SJSA1 (cell line): ENCODE measurements at places on chromosomes 16 and 17. TPM values are rescaled to one million over a fixed set of nuclear protein-coding genes. Genes with fewer than 3 reads are reported as not detected.

GRCh38 chr16:76294396-76295214 is 17.4 kb downstream of the CNTNAP4 start:
- DNase-seq: no peak

The KRT20 gene
- not detected in 2 replicates for total RNA-seq

The SDR42E1 gene
- not detected in 2 replicates for total RNA-seq

DNA sequence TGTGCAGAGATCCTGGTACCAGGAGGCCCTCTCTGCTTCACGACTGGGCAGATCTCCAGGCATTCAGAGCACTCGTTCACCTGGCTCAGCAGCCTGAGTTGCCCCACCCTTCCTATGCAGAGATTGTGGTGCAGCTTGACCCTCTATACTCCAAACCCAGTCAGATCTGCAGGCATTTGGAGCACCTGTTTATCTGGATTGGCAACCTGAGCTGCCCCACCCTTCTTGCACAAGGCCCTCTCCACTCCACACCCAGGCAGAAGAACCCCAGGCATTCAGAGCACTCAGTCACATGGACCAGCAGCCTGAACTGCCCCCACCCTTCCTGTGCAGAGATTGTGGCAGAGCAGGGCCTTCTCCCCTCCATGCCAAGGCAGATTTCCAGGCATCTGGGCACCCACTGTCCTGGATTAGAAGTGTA is 88.4 kb upstream of the CDH5 start:
- DNase-seq: peak; percentile 28

DNA sequence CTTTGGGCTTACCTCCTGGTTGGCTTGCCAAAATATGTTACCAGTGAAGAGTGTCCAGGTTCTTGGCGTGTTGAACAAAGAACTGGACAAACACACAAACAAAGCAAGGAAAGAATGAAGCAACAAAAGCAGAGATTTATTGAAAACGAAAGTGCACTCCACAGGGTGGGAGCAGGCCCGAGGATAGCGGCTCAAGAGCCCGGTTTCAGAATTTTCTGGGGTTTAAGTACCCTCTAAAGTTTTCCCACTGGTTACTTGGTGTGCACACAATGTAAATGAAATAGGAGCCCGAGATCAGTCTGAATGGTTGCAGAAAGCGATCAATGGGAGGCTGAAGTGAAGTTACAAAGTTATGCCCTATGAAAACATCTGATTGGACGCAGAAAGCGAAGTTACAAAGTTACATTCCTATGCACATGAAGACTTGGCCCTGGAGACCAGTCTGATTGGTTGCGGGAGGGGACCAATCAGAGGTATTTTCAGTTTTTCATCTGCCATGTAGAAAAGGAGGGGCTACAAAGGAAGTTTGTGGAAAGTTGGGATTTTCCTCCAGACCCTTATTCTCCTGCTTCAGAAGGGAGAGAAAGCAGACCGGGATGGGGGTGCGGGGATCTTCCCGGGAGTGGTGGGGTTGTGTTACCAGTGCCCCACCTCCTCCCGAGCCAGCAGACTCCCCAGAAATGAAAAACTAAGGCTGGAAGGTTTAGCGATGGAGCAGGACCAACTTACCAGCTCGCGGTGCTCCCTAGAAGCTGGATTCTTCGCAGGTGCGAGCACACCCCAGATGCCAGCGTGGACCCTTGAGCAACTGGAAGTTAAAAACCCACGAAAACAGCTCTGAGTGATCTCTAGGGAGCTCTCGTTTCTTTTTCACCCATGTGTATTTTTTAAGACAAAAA is at the start of gene SLFN12:
SLFN12 (minus strand) TSS at position 325 of the 899 bp plus-strand sequence. CDS start 9,472 bp downstream, outside the sequence.
- peak; percentile 84 for DNase-seq

The SLC35G3 gene
- total RNA-seq: not detected in 2 replicates

The BIRC5 gene
- 301 and 370 TPM in 2 replicates for total RNA-seq

DNA sequence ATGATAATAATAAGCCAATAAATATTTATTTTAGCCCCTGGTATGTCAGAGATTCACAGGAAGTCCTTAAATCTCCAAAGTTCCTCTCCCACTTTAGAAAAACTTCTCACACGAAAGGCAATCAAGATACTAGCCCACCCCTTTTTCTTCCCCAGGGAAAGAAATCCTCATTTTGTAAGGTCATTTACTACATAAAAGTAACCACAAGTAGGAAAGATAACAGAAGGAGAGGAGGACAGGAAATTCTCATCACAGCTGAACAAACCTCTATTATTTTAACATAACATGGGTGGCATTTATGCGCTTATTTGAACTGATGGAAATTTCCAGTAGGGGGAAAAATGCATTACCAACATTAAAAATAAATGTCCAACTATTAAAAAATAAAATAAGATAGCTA is 3.4 kb downstream of the FAM222B start:
- peak; percentile 36 for DNase-seq

The RPL13 gene
- total RNA-seq: 2,780 and 5,802 TPM in 2 replicates

DNA sequence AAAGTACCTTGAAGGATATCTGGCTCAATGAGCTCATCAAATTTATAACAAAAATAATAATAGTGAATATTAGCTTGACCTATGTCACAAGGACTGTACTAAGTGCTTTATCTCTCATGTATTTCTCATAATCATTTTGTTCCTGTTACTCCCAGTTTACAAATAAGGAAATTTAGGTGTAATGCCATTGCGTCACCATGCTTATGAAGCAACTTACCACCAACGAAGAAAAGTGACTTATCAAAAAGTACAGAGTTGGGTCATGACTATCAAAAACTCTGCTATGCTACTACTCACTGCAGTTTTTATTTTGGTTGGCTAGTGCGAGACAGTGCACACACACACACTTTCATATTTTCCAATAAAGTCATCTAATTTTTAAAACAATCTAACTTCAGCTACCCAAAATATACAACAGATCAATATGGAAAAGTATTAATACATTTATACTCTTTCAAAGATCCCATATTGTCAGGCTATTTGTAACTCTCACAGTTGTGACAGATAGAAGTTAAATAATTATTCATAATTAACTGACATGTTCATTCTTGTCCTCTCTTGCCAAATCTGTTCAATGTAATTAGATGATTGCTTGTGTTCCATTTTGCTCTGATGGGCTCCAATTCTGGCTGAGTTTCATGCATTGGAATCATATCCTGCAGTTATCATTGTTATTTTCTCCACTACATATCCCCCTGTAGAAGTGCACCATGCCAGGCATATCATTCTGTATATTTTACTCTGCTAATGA is 119.4 kb downstream of the KCNJ2 start:
- DNase-seq: no peak

GRCh38 chr16:59719121-59719520 is 985.0 kb upstream of the GOT2 start:
- DNase-seq: no peak

DNA sequence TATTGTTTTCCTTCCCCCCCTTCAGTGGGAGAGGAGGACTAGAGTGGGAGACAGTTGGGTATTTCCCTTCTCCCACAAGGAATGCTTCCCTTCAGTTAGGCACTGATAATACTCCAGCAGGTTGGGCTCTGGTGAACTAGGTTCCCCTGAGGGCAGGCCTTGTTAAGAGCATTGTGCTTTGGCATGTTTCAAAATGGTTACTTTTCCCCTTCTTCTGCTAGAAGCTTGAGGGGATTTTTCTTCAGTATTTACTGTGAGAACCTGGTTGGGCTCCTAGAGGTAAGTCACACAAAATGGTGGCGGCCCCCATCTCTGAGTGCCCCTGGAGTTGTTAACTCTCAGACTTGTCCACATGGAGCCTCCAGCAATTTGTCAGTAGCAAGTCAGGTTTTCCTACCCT is 156.2 kb downstream of the CYB561 start:
- DNase-seq: no peak

GRCh38 chr17:9223531-9223930 is 202.2 kb downstream of the NTN1 start:
- DNase-seq: no peak

DNA sequence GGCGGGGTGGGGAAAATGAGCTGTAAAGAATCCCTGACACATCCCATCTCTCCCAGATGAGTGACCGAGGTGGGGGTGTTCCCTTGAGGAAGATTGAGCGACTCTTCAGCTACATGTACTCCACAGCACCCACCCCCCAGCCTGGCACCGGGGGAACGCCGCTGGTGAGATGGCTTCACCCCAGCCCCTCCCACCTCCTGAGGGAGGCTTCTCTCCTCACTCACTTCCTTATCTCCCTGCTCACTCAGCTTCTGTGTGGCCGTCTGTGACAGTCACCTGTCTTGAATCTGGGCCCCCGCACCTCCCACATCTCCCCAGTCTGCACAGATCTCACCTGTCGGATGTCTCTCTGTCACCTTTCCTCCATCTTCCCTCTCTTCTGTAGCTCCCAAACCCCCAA is 13.4 kb downstream of the PDK2 start:
- no peak for DNase-seq

DNA sequence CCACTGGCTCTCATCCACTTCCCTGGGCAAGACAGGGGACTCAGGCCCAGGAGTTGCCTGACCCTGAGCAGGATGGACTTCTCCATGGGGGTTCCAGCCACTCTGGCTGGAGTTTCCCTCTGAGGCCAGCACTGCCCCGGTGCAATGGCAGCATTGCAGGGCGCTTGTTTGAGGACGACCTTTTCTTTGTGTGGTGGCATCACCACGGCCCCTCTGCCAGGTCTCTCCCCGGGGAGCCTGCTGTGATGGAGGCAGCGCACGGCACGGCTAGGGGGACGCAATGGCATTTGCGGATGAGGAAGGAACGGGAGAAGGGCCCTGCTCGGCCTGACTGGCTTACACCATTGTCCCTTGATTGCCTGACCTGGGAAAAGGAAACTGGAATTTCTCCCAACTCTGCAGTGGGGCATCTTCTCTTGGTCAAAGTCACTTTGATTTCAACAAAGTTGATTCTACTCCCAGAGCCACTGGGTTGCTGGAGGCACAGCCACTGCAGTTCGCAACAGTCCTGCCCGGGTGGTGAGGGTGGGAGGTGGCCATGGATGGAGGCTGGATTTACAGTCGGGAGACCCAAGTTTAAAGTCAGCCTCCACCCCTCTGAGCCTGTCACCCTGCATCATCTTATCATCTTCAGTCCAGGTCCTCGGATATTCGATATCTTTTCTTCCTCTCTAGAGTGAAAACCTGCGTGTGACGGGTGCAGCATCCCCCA is 82.9 kb upstream of the ZNF469 start:
- DNase-seq: no peak

- peak; percentile 98 for DNase-seq
Observed at GRCh38 chr16:89921702-89922476, 1.3 kb upstream of the TUBB3 start.

- no peak for DNase-seq
Observed at GRCh38 chr16:83908798-83909197, 9.9 kb downstream of the MLYCD start.

- no peak for DNase-seq
Observed at GRCh38 chr17:21360048-21360447, 16.1 kb upstream of the KCNJ12 start.

The CCL13 gene
- total RNA-seq: not detected in 2 replicates

The ARL17B gene
- 13.8 and 15.1 TPM in 2 replicates for total RNA-seq

DNA sequence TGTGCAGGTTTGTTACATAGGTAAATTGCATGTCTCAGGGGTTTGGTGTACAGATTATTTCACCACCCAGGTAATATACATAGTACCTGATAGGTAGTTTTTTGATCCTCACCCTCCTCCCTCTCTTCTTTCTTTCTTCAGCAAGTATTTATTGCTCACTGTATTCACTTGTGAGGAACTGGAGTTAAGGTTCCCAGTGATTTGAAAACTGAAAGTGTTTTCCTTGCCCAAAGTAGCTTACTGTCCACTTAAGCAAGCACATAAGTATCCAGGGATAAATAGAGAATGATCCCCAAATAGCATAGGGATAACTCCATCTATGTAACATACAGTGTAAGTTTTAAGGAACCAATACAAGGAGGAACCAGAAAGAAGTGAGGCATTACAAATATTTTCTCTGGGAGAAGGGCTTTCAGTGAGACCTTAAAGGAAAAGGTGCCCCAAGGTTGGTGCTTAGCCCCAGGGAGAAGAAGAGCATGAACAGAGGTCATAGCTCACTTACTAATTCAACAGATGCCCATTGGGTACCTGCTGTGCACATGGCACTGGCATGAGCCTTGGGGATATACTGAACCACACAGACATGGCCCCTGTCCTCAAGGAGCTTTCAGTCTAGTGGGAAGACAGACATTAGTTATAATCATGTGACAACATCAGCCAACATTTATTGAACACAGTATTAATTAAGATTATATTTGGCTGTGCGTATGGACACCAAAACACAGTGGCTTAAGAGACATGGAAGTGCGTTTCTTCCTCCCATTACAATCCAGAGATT is 17.0 kb downstream of the MYL4 start:
- DNase-seq: no peak

- no peak for DNase-seq
Observed at GRCh38 chr17:60355663-60356594, 36.0 kb downstream of the USP32 start.

DNA sequence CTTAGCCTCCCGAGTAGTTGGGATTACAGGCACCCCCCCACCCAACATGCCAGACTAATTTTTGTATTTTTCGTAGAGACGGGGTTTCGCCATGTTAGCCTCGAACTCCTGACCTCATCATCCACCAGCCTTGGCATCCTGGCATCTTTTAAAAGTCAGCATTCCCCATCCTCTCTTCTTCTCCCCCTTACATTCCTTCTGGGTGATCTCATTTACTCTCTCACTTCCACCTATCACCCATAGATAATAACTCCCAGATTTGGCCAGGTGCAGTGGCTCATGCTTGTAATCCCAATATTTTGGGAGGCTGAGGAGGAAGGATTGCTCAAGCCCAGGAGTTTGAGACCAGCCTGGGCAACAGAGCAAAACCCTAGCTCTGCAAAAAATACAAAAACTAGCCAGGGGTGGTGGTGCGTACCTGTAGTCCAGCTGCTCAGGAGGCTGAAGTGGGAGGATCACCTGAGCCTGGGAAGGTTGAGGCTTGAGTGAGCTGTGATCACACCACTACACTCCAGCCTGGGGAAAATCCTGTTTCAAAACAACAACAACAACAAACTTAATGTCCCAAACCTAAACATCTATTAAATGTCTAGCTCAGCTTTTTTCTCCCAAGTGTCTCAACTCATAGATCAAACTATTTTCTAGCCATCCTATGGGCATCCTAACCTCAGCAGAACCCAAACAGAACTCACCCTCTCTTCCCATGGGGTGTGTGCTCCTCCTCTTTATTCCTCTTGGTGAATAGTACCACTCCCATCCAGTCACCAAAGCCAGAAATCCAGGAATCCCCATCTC is 16.1 kb upstream of the SSTR2 start:
- DNase-seq: no peak

The ASGR2 gene
- total RNA-seq: not detected in 2 replicates

GRCh38 chr17:7882629-7883028 is 6.0 kb upstream of the CHD3 start:
- DNase-seq: no peak

DNA sequence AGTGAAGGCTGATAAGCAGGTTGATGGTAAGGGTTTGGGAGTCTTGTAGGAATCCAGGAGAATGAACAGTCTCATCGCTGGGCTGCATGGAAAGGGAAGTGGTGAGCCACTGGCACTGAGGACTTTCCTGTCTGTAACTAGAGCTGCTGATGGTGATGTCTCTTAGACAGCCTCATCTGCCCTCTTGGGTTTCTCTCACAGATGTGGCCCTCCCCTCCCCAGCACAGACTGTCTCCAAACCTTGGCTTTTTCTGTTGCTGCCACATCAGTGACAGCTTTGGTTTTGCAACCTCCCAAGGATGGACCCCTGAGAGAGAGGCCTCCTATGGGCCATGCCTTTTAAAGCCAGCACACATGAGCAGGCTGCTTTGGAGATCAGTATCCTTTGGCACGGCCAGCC is 16.9 kb downstream of the PLCG2 start:
- DNase-seq: no peak
